ENCODE measurements at places on chromosomes 1 and 21. TPM values are rescaled to one million over a fixed set of nuclear protein-coding genes. Genes with fewer than 3 reads are reported as not detected.

DNA sequence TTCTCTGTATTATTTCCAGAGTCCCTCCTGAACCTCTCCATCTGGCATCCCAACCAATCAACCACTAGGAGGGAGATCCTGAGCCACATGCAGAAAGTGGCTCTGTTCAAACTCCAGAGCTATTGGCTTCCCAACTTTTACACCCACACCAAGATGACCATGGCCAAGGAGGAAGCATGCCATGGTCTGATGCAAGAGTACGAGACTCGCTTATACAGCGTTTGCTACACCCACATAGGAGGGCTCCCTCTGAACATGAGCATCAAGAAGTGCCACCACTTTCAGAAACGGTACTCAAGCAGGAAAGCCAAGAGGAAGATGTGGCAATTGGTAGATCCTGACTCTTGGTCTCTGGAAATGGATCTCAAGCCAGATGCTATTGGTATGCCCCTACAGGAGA lies 23.6 kb downstream of the RGSL1 start:
- no peak for DNase-seq
- H3K27me3 ChIP-seq = no peaks in the 10 kb centered on the region
- H3K27ac ChIP-seq = no peak overlapping the region

GRCh38 chr1:168958562-168959289 lies 147.8 kb upstream of the ATP1B1 start:
- no peaks in the 10 kb centered on the region for H3K4me1 ChIP-seq
- H3K36me3 ChIP-seq = no peaks in the 10 kb centered on the region
- H3K27me3 ChIP-seq = no peaks in the 10 kb centered on the region
- no peak overlapping the region for H3K4me3 ChIP-seq

DNA sequence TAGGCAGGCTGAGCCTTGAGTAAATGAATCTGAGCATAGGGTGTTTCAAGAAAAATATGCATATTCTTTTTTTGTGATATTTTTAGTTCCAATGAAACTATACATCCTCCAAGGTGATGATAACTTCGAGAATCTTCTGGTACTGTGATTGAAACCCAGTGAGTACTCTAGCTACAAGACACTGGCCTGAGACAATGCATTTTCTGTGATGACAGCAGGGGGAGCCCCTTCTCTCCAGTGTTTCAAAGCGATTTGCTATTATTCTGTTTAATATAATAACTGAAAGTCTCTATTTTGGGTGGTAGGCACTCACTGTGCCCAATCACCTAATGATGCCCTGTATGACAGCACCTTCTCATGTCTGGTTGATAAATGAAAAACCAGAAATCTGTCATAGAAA lies 12.1 kb downstream of the IRF2BP2 start:
- no peak overlapping the region for H3K27ac ChIP-seq
- peak; percentile 44 for DNase-seq
- H3K36me3 ChIP-seq = no peaks in the 10 kb centered on the region
- no peaks in the 10 kb centered on the region for H3K27me3 ChIP-seq

CELA2B gene
- total RNA-seq = 453 TPM

DISP3 gene
- 0.64 TPM for total RNA-seq

DNA sequence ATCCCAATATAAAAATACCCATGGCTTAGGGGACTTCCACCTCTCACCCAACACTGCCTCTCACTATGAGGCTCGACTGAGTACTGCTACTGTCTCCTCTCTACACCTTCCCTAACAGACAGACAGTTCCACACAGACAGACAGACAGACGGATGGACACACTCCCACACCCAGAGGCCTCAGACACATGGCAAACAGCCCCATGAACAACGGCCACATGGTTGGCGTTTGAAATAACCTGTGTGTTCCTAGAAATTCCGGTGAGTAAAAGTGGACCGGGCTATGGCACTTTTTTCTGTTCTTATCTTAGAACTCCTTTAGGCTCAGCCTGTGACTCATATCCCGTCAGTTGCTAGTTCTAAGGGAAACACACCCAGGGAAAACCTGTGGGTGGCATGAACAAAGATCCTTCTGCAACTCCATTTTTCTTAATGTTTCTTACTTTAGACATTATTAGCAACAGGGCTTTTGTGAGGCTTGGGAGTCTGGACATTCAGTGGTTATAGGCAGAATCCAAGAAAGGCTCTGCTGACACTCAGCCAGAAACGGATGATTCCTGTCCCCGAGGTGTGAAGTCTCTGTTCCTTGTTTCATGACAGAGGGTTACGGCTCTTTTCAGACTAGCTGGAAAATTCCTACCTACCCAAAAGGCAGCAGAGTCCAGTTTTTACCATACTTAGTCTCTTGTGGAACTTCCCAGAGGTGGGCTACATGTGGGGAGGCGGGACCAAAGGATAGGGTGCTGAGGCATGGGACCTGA lies 90.5 kb upstream of the TLR5 start:
- H3K27ac ChIP-seq = no peak overlapping the region
- H3K4me1 ChIP-seq = no peaks in the 10 kb centered on the region
- H3K4me3 ChIP-seq = no peak overlapping the region
- no peaks in the 10 kb centered on the region for H3K36me3 ChIP-seq

- no peaks in the 10 kb centered on the region for H3K36me3 ChIP-seq
- peaks cover 24% of the 10 kb centered on the region for H3K4me1 ChIP-seq
- H3K27me3 ChIP-seq = no peaks in the 10 kb centered on the region
- no peak for DNase-seq
Measured at GRCh38 chr1:150406483-150406882, 42.5 kb downstream of the RPRD2 start.

- H3K27me3 ChIP-seq = no peaks in the 10 kb centered on the region
- H3K36me3 ChIP-seq = no peaks in the 10 kb centered on the region
- no peaks in the 10 kb centered on the region for H3K4me1 ChIP-seq
- H3K4me3 ChIP-seq = no peak overlapping the region
- no peak overlapping the region for H3K27ac ChIP-seq
- DNase-seq = no peak
Measured at GRCh38 chr1:243623841-243624240, 226.2 kb downstream of the AKT3 start.

DNA sequence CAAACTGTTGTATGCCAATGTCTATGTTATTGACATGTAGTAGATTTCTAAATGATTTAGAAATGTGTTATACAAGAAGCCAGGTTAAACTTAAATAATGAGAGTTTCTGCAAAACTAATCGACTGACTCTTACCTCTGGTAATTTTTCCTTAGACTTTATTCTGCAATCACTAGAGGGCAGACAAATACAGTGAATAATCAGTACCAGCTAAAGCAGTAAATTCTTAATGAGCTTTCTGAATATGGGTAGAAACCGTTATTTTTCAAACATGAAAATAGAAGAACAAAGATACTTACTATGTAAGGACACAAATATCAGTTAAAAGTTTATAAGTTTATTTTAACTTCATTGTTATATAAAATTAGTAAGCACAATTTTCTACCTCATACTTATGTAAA lies 97.9 kb upstream of the RGS1 start:
- H3K4me3 ChIP-seq = no peak overlapping the region
- no peak overlapping the region for H3K27ac ChIP-seq
- no peaks in the 10 kb centered on the region for H3K4me1 ChIP-seq
- no peak for DNase-seq

- H3K4me1 ChIP-seq = no peaks in the 10 kb centered on the region
- no peaks in the 10 kb centered on the region for H3K27me3 ChIP-seq
- no peak overlapping the region for H3K4me3 ChIP-seq
- H3K27ac ChIP-seq = no peak overlapping the region
- DNase-seq = no peak
Measured at GRCh38 chr1:3412376-3412775, 42.1 kb upstream of the ARHGEF16 start.

OPTC gene
- total RNA-seq = not detected

DNA sequence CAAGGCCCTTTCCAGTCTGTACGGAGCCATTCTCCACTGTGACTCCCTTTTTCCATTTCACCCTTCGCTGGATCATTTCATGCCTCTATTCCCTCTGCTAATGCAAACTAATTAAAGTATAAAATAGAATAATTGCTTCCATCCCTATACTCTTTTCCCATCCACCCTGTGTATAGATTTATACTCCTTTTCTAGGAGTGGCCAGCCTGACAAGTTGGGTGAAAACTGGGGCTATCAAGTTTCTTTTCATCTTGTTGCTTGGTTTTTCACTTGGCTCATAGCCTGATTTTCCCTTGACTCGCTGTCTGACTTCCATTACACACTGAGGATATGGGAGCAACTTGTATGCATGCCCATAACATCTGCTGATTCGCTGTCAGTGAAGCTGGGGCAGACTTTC lies 107.0 kb downstream of the PLXNA2 start:
- no peaks in the 10 kb centered on the region for H3K27me3 ChIP-seq
- no peaks in the 10 kb centered on the region for H3K4me1 ChIP-seq
- H3K27ac ChIP-seq = no peak overlapping the region
- H3K36me3 ChIP-seq = no peaks in the 10 kb centered on the region
- no peak for DNase-seq

- H3K36me3 ChIP-seq = no peaks in the 10 kb centered on the region
- H3K27me3 ChIP-seq = no peaks in the 10 kb centered on the region
- no peak for DNase-seq
- no peaks in the 10 kb centered on the region for H3K4me1 ChIP-seq
- H3K4me3 ChIP-seq = no peak overlapping the region
Measured at GRCh38 chr1:162275622-162276175, 101.0 kb downstream of the SPATA46 start.

- peak overlapping the region; percentile 48 for H3K27ac ChIP-seq
- H3K4me3 ChIP-seq = no peak overlapping the region
- no peaks in the 10 kb centered on the region for H3K36me3 ChIP-seq
- no peak for DNase-seq
Measured at GRCh38 chr1:181107711-181108110, 19.2 kb downstream of the IER5 start.

DNA sequence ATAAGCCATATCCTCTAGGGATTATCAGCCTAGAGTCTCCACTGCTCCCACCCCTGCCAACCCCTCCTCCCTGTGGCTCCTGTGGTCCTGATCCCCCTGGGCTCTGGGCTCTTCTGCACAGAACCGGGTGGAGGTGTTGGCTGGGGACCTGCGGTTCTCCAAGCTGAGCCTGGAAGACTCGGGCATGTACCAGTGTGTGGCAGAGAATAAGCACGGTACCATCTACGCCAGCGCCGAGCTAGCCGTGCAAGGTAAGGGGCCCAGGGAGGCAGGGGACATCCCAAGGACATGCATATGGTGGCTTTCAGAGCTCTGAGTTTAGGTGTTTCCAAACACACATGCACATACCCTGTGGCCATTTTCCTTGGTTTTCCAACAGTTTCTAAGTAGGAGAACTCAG lies 19.3 kb downstream of the CNTN2 start:
- DNase-seq = no peak
- no peaks in the 10 kb centered on the region for H3K4me1 ChIP-seq
- H3K27ac ChIP-seq = no peak overlapping the region
- H3K36me3 ChIP-seq = no peaks in the 10 kb centered on the region
- no peaks in the 10 kb centered on the region for H3K27me3 ChIP-seq
- no peak overlapping the region for H3K4me3 ChIP-seq

ARMH1 gene
- total RNA-seq = 1.3 TPM

DNA sequence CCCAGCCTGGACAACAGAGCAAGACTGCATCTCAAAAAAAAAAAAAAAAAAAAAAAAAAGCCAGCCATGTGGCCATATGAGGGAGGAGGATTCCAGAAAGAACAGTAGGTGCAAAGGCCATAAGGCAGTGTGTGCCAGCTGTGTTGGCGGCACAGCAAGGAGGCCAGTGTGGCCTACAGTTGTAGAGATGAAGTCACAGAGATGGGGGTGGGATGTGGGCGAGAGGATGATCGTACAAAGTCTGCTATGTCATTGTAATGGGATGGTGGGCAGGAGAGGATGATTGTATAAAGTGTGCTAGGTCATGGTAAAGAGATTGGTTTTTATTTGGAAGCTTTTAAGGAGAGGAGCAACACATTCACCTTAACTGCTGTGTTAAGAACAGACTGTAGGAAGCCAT lies 9.8 kb upstream of the CR1 start:
- H3K27ac ChIP-seq = no peak overlapping the region
- no peaks in the 10 kb centered on the region for H3K36me3 ChIP-seq
- H3K4me3 ChIP-seq = no peak overlapping the region
- no peaks in the 10 kb centered on the region for H3K27me3 ChIP-seq
- DNase-seq = no peak

HAPLN2 gene
- total RNA-seq = not detected

SLC44A5 gene
- 1.1 TPM for total RNA-seq

- H3K4me3 ChIP-seq = peak overlapping the region; percentile 96
- no peak for DNase-seq
- H3K36me3 ChIP-seq = no peaks in the 10 kb centered on the region
- H3K27me3 ChIP-seq = no peaks in the 10 kb centered on the region
- peak overlapping the region; percentile 66 for H3K27ac ChIP-seq
Measured at GRCh38 chr1:23868557-23869016, 497 bp upstream of the FUCA1 start.

DNA sequence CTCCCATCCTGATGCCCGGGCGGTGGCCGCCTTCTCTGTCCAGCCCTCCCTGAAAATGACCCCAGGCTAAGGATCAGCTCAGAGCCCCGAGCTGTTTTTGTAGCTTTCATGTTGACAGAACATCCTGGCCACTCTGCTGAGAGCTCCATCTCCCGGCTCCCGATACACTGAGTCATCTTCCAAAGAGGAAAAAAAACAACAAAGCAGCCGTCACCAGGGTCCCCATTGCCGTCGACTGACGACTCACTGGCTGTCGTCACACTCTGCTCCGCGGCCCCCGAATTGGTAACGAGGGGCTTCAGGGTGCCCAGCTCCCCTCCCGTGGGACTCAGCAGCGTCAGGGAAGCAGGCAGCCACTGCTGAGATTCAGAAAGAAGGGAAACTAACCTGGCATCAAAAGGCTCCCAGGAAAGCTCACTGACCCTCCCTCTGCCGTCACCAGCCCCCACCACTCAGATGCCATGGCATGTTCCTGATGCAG lies 67.2 kb downstream of the CD46 start:
- H3K4me3 ChIP-seq = no peak overlapping the region
- H3K4me1 ChIP-seq = peaks cover 51% of the 10 kb centered on the region
